ENCODE measurements at places on chromosomes 7 and 10.
A peak's percentile ranks its signal among the peaks of the same experiment; 100 is the strongest.

DNA sequence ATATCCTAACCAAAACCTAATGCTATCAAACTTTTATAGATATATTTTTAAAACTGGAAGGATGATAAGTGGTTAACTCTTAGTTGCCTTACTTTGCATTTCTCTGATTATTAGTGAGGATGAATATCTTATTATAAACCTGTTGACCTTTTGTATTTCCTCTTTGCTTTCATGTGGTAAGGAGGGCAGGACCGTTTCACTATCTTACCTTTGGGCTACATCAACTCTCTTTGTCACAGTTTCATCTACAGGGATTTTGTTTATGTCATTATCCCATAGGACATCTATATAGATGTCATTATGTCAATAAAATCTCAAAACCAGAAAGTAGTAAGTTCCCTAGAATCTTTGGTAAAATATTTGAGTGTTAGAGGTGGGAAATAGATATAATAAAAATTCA, 219.3 kb downstream of the THSD7A start:
- no peak for DNase-seq

- DNase-seq, result no peak
These were observed 821.6 kb downstream of the DNAJB9 start for GRCh38 chr7:109391240-109391639.

GRCh38 chr10:117374506-117375359, 507 bp downstream of the PDZD8 start:
- peak; percentile 9 for DNase-seq

DNA sequence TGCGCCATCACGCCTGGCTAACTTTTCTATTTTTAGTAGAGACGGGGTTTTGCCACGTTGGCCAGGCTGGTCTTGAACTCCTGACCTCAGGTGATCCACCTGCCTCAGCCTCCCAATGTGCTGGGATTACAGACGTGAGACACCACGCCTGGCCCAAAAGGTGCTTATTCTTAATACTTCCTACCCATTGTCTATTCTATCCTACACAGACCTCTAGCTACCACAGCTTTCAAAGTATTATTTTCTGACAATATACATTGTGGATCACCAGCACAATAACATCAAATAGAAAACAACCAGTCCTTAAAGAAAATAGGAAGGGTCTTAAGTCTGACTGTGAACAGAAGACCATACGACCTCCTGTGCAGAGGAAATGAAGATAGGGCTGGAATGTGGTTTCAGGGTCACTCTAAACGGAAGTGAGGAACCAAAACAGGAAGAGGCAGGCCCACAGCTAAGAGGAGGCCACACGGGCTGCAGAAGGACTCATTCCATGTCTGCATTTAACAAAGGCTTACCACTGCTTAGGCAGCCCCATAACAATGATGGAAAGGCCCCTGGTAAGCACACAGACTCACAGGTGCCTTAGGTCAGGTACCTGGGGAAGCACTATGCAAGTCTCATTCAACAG, 115.2 kb downstream of the ZFAND4 start:
- no peak for DNase-seq

- DNase-seq, result no peak
These were observed 1.2 kb downstream of the MACROH2A2 start for GRCh38 chr10:70053841-70054288.

GRCh38 chr10:27344568-27345454, 104.2 kb upstream of the ACBD5 start:
- DNase-seq, result no peak
